ENCODE measurements at places on chromosomes 4 and X. TPM values are rescaled to one million over a fixed set of nuclear protein-coding genes. Genes with fewer than 3 reads are reported as not detected.

APOO gene
- 91.0 TPM for total RNA-seq

DNA sequence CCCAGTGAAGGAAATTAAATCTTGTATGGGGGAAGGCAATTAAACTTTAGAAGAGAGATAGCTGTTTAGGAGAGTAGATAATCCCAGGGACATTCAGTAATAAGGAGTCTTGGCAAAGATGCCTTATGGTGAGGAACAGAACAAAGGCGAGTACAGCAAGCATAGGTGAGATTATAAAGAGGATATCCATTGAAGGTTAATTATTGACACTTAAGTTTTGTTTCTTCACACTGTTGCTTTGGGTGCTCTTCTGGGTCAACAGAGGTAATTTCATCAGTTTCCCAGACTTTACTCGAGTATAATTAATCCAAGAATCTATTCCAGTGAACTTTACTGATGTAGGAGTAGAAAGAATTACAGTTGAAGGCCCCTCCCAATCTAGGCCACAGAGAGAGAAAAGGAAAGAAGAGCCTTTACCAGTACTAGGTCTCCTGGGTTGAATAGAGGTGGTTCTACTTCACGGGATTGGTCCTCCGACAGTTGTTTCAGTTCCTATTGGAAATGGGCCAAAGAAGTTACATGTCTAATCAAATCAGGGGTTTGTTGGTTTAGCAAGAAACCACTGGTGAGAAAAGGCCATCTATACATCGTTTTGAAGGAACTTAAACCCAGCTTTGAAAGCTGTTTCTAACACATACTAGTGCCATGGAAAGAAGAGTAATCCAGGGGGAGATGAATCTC, 27.2 kb downstream of the EPGN start:
- no peak for DNase-seq

RAI2 gene
- total RNA-seq = 0.77 TPM

GRCh38 chrX:119880552-119881437, 9.2 kb downstream of the NDUFA1 start:
- peak; percentile 1 for DNase-seq

- DNase-seq = no peak
These were observed 6.5 kb downstream of the IGBP1 start for GRCh38 chrX:70139736-70140135.

- no peak for DNase-seq
These were observed 428.8 kb downstream of the IL15 start for GRCh38 chr4:142065086-142065647.

- DNase-seq = no peak
These were observed 7.0 kb downstream of the FHIP1A start for GRCh38 chr4:151415978-151416377.

NIPAL1 gene
- total RNA-seq = 0.68 TPM

RIPPLY1 gene
- total RNA-seq = not detected

DNA sequence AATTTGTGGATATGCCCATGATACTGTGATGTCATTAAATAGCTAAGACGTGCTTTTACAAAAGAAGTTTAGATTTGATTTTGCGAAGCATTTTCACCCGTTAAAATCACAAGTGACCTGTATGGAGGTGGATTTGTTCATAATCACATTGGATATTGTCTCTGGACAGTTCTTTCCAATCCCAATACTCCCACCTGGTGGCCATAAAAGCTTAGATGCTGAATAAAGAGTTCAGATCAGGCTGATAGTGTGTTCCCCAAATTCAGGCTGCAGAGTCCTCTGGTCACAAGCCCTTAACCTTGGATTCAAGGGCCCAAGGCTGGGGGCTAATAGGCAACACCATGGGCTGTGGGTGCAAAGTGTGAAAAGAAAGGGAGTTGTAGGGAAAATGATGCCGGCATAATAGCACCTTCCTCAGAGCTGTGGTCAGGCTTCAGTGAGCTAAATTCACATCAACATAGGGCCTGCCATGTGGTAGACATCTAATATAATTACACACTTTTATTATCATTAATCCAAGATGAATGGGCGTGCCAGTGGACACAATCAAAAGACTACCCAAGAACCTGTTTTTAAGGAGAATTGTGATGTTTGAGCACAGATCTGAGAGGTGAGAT, 28.1 kb downstream of the SMIM43 start:
- peak; percentile 33 for DNase-seq

DNA sequence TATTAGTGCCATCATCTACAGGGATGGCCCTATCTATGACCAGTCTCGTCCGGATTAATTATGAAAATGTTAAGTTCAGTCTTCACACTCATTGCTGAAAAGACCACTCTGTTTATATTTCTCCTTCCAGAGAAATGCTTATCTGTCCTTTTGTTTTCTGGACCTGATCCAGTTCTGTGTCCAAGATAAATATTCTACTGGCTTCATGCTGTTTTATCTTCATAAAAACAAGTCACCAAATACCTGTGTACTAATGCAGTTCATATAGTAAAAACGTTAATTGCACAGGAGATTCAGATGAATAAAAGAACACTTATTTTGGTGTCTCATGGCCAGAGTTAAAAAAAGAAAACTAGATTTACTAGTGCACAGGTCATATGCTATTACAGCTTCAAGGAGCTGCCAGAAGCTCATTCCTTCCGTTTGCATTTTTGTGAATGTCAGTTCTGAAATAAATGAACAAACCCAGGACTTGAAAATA, 17.3 kb downstream of the FNIP2 start:
- no peak for DNase-seq

GRCh38 chr4:88283661-88284438, 511 bp downstream of the PPM1K start:
- peak; percentile 57 for DNase-seq

- no peak for DNase-seq
These were observed 499.1 kb upstream of the SLIT2 start for GRCh38 chr4:19752599-19752998.

DNA sequence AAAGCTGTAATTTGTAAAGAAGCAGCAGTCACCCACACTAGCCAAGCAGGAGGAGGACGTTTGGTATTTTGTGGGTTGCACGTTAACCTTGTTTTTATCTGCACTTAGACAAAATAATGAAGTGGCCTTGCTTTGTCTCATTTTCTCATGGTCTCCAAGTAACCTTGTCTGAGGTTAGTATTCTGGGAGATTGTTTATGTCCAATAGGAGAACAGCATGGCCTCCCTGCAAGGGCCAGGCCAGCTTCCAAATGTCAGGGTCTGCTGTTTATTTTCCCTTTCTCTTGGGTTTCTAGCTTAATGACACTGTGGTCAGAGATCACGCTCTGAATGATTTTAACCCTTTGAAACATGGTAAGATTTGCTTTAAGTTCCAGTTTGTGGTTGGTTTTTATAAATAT, 29.9 kb downstream of the PNMA6E start:
- DNase-seq = no peak

DNA sequence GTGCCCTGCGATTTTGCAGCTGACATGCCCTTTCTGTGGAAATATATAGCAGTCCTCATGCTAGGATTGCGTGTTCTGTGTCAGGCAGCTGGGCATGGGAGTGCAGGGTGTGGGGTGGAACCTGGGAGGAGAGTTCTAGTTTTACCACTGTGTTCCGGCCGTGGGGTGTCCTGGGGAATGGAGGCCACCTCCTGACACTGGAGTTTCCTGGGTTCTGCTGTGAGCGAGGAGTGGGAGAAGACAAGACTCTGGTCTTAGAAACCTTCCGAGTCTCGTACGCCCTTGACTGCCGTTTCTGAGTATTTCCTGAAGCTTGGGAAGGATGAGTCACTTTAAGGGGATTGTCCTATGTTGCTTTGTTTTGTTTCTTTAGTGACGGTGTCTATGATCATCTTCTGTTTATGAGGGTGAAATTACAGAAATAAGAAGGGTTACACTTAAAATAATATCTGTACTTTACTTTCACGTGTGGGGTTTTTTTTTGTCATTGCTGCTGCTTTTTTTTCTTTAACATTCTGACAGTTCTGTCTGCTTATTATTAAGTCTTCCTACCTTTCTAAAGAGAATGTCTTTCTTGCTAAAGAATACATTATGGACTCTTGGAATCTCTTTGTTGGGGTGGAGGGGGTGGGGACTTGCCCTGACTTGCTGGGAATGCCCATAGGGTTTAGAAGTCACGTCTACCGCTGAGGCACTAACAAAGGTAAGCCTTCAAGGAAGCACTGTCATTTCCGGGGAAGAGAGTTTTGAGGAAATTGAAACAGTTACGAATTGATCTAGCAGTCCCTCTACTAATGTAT, 19.1 kb downstream of the CD99 start:
- DNase-seq = no peak

- DNase-seq = no peak
These were observed 34.8 kb upstream of the PDLIM5 start for GRCh38 chr4:94416981-94417380.

DNA sequence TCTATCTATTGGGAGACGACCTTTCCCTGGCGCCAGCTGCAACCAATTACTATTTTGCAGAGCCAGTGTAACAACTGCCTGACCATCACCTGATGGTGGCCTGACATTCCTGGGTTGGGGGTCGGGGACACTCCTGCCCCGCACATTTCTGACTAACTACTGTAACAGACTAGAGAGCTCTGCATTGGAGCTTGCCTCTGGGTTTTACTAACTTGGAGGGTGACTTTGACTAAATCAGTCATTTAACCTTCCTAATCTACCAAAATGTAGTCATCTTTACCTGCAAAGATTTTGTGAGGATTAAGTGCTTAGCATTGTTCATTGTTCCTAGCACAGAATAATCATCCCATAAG, 37.5 kb upstream of the ABCG2 start:
- no peak for DNase-seq

COL4A5 gene
- total RNA-seq = 96.9 TPM

MGAT4D gene
- not detected for total RNA-seq

UBE2D3 gene
- total RNA-seq = 312 TPM

RHOH gene
- 3.2 TPM for total RNA-seq

- no peak for DNase-seq
These were observed 11.9 kb upstream of the HMGB2 start for GRCh38 chr4:173346074-173346473.

ARX gene
- 0.16 TPM for total RNA-seq

SPANXB1 gene
- not detected for total RNA-seq

DNA sequence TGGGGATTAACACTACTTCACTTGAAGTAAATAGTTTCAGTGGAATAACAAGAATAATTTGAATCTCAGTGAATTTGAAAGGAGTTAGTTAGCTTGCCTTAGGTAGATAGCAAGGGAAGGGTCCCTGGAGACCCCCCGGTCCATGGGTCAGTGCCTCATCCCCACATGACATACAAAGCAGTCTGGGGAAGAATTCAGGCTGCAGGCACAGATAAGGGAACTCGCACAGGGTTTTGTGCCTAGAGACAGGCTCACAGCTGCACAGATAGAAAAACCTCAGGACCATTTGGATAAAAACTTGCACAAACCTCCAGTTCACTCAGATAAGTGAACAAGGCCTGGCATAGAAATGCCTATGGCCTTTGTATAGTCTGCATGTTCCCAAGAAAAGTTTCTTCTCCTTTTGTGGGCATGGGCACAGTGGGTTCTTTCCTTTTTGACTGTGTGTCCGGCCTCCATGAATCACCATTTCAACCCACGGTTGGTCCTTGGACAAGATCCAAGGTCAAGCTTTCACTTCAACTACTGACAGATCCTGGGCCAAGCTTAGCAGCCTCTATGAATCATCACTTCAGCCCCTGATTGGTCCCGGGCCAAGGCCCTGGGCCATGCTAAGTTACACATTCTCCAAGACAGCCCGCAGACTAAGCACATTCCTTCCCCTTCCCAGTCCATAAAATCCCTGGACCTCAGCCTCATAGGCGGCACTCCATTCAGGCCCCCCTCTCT, 108.3 kb upstream of the KLHL4 start:
- DNase-seq = no peak

- DNase-seq = no peak
These were observed 203.6 kb downstream of the ARHGEF9 start for GRCh38 chrX:63581398-63581797.

DNA sequence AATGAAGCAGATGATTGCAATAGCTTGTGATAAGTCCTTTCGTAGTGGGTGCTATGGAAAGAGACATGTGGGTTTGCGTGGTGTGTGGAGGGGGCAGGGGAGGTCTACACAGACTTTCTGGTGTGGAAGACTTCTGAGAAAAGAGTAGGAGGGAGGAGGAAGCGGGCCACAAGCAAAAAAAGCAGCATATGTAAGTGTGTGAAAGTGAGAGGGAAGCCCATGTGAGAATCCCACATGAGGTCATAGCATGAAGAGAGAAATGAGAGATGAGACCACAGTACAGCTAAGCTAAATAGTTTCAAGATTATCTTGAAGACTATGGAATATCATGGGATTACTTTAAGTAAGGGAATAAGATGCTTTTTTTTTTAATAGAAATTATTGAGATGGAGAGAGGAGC, 2039.9 kb upstream of the TENM3 start:
- DNase-seq = no peak

DNA sequence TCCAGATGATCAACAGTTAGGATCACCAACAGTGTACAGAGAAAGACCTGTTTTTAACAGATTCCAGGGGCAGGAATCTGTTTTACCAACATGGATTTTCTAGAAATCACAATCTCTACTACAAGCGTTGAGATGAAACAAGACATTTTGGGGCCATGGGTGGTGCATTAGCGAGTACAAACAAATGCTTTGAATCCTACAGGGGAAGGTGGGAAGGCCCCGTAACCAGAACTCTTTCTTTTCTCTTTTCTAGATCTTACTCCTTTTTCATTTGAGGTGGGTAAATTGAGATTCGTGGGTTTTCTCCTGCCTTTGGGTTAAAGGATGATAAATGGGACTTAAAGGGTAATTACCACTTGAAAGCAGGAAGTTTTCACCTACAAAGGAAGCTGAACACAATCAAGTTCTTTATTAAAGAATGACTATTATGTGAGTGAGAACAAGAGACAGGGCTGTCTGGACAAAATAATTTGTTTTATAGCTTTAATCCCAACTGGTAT, 189.9 kb upstream of the ANXA3 start:
- DNase-seq = no peak

DNA sequence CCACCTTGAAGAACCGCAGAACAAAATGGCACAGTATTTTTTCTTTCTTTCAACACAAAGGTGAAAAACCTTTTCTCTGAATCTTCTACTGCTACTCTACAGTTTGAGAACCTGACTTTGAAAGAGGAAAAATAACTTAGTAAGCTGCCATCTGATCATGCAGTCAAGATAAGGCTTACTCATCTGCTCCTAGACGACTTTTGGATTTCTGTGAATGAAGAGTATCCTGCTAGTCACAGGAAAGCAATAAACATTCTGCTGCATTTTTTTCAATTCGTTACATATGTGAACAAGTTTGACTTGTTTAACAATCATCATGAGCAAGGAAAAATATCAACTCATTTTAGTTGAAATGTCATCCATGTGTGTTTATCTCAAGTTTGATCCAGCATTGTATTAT, 25.2 kb downstream of the TIGD2 start:
- DNase-seq = no peak

GRCh38 chrX:13103188-13103913, 58.9 kb upstream of the FAM9C start:
- DNase-seq = no peak

DNA sequence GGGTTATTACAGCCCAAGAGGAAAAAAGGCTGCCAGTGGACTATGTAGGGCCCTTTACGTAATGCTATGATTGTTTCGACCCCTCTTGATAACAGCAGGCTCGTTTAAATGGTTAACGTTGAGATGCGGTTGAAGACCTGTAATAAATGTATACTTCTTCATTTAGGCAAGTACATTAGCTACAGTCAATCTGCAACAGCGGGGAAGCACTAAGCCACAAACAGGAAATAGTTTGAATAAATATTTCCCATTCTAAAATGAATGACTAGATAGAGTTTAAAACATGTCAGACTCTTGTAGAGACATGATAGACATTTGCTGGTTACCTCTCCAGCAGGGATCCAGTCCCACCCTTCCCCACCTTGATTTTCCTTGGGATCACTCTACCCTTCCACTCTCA, 38.1 kb upstream of the STIM2 start:
- DNase-seq = no peak
